ENCODE measurements at places on chromosomes 7 and 10.

- DNase-seq: no peak
Measured at GRCh38 chr7:114303301-114303700, 111.3 kb upstream of the FOXP2 start.

DNA sequence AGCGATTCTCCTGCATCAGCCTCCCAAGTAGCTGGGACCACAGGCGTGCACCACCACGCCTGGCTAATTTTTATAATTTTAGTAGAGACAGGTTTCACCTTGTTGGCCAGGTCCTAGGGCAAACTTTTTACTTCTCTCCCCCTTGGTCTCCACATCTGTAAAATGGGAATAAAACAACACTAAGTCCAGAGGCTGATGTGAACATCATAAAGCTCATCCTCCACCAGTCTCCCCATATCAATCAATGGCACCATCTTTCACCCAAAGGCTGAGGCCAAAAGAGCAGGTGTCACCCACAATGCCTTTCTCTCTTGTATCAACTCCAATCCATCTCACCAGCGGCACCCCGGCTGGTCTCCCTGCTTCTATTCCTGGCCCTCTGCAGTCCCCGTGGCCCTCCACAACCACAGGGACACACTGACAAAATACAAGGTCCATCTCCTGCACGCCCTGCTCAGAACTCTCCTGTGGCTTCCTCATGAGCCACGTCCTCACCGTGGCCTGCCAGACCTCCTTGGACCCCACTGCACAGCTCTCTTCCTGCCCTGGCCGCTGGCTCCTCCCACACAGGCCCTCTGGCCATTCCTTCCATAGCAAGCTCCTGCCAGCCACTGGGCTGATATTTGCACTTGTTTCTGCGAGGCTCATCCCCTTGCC is 179.0 kb downstream of the FAM107B start:
- DNase-seq: no peak

DNA sequence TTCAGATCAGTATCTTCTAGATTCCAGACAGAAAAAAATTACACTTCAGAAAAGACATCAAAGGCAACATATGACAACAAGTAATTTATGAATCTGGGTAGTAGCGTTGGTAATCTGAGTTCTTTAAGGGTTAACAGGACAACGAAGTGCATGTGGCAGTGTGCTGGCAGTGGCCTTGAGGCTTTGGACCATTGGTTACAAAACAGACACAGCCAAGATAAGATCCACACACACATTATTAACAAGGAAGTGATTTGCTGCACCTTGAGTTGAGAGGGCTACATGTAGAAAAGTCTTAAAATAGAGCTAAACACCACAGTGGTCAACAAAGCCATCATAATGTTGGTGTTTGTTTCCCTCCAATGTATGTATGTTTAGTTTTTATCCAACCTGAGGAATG is 40.6 kb downstream of the AKR1D1 start:
- DNase-seq: no peak

DNA sequence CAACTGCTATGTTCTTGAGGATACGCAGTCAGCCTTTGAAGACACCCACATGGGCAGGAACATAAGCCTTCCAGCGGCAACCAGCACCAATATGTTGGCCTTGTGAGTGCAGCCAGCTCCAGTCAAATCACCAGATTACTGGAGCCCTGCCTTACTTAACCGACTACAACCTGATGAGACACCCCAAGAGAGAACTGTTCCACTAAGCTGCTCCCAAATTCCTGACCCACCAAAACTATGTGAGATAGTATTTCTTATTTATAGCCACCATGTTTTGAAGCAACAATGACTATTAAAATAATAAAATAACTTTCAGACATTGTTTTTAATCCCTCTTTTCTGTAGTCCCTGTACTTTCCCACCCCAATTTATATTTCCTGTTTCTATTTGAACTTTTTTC is 179.6 kb downstream of the ADK start:
- DNase-seq: no peak

- DNase-seq: no peak
Measured at GRCh38 chr10:29841724-29842649, 207.2 kb upstream of the SVIL start.

- DNase-seq: no peak
Measured at GRCh38 chr7:66837007-66837406, 84.0 kb upstream of the TMEM248 start.

DNA sequence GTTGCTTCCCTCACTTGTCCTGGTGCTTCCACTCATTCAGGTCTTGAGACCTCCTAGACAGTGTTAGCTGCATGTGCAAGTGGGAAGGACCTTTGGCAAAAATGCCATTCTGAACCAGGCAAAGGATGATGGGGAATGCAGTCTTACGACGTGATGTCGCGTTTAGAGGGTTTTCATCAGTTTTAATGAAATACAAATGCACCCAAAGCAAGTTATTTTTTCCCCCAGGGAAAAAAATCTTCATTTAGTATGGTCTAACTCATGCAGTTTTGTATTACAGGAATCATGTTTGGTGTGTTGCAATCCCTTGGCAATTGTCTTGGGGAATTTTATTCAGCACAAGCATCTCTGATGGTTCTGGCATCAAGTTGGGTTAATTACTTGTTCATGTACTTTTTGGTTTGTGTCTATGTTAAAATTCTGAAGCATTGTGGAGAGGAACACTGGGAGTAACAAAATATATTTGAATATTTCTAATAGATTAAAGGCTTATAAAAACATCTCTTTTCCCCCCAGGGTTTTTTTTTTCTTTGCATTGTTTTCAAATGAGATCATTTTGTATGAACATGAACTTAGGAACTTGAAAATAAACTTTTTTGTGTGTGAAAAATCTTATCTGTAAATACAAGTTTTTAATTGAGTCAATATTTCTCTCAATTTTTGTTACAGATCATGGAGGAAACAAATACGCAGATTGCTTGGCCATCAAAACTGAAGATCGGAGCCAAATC is 188.9 kb downstream of the BICC1 start:
- no peak for DNase-seq

DNA sequence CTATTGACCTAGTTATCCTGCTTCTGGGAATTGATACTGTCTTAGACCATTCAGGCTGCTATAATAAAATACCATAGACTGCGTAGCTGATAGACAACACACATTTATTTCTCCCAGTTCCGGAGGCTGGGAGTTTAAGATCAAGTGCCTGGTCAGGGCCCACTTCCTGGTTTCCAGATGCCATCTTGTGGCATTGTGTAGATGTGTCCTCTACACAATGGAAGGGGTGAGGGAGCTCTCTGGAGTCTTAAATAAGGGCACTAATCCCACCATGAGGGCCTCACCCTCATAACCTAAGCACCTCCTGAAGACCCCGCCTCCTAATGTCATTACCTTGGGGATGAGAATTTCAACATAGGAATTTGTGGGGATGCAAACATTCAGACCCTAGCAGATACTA is 62.4 kb downstream of the SLC35B4 start:
- no peak for DNase-seq

DNA sequence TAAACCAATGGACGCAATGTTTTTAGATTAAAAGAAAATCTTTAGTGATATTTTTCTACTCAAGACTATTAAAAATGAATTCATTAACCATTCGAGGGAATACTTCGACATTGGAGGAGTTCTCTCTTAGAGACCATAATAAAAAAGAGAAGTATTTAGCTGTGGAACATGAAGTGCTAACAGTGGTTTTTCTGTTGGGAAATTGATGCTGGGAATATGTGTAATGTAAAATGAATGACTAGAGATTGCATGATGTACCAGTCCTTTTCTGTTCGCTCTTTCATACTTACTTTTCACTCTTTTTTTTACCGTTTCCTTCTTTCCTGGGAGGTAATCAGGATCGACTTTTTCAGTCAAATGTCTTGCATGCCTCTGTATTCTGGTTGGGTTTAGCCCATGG is 41.3 kb downstream of the ST7 start:
- DNase-seq: no peak

- DNase-seq: no peak
Measured at GRCh38 chr7:41925946-41926345, 223.1 kb upstream of the INHBA start.

GRCh38 chr10:12077580-12078180 is 8.9 kb downstream of the DHTKD1 start:
- no peak for DNase-seq

GRCh38 chr10:87960230-87960629 is 96.8 kb downstream of the PTEN start:
- no peak for DNase-seq

DNA sequence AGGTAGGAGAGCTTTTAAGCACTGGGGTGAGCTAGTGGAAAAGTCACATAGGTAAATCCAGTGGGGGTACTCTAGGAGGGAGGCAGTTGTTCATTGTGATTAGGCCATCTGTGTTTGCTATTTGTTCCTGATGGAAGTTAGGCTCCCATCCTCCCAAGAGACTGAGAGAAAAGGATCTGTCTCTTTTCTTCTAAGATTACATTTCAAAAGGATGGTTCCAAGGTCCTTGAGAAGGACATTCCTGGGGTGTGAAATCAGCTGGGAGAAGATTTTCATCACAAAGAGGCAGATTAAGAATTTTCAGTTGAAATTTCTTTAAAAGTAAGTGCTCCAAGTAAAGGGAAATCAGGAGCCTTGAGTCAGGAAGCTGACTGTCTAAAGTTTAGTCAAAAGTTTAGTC is 210.8 kb upstream of the CSTF2T start:
- no peak for DNase-seq

GRCh38 chr10:117535298-117536071 is 7.1 kb upstream of the EMX2 start:
- no peak for DNase-seq

DNA sequence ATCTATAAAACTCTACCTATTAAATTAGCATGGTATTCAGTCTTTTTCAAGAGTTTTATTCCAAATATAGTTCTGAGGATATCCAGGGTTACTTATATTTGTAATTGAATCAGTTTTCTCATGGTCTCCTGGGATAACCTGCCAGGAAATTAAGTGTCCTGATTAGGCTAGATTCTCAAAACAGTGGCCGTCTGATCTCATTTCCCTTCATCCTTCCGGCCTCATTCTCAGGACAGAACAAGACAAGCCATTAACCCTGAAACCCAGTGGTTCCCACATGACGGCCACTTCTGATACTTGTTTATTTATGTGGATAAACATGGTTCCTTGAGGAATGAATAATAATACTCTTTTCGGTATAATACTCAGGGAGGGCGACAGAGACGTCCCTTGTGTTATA is 417.6 kb upstream of the POT1 start:
- DNase-seq: no peak

GRCh38 chr10:7337431-7338171 is 73.2 kb downstream of the SFMBT2 start:
- DNase-seq: no peak

- no peak for DNase-seq
Measured at GRCh38 chr10:125626671-125627070, 56.3 kb downstream of the TEX36 start.

DNA sequence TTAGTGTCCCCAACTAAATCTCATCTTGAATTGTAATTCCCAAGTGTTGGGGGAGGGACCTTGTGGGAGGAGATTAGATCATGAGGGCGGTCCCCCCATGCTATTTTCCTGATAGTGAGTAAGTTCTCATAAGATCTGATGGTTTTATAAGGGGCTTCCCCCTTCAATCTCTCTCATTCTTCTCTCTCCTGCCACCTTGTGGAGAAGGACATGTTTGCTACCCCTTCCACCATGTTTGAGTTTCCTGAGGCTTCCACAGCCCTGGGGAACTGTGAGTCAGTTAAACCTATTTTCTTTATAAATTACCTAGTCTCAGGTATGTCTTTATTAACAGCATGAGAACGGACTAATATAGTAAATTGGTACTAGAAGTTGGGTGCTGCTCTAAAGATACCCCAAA is 365.6 kb downstream of the ANKRD7 start:
- DNase-seq: no peak

DNA sequence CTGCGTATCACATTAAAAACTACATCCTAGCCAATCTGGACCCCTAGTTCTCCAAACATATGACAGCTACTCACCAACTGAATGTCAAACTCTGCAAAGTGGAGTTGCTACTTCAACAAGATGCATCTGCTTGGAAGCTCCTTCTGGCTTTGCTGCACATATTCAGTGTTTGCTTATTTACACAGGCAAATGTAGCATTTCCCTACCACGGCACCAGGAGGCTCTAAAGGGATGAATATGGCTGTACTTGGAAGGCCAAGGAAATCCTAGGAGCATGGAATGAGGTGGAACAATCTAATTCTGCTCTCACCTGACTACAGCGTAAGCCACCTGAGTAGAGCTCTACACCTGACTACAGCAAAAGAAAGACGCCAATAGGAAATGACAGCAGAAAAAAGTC is 39.7 kb downstream of the MTPAP start:
- no peak for DNase-seq

DNA sequence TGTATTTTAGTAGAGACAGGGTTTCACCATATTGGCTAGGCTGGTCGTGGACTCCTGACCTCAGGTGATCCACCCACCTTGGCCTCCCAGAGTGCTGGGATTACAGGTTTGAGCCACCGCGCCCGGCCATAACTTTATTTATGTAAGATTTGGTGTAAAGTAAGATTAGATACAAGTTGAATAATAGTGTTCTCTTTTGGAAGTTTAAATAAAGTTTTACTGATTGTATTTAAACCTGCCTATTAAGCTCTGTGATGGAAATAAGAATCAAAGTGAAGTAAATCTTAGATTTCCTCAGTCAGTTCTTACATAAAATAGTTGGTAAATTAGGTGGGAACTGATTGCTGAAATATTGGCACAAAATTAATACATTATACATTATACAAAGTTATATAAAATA is 86.0 kb downstream of the MKLN1 start:
- no peak for DNase-seq

DNA sequence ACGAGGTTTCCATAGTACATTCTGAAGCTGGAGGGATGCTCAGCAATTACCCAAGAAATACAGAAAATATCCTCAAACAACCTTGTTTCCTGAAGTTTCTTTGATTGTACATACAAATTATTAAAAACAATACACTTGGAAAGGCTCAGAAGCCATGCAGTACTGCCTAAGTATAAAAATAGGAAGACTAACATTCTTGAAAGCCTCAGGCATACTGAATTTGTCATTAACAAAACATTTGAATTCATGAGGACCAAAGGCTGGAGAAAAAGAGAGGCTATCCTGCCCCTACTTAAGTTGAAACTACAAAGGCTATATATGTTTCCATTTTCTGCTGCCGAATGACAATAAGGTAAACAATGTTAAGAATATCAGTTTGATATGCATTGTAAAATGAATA is 54.3 kb upstream of the SGCE start:
- no peak for DNase-seq

Data from stimulated activated CD8-positive, alpha-beta memory T cell treated with anti-CD3 and anti-CD28 coated beads, Interleukin-7, amount 100 ng/mL, for 1 hour (primary cell).